ENCODE measurements at places on chromosomes 7 and 10.
A peak's percentile ranks its signal among the peaks of the same experiment; 100 is the strongest.

GRCh38 chr10:110759523-110759922, 112.2 kb upstream of the PDCD4 start:
- no peak for DNase-seq

DNA sequence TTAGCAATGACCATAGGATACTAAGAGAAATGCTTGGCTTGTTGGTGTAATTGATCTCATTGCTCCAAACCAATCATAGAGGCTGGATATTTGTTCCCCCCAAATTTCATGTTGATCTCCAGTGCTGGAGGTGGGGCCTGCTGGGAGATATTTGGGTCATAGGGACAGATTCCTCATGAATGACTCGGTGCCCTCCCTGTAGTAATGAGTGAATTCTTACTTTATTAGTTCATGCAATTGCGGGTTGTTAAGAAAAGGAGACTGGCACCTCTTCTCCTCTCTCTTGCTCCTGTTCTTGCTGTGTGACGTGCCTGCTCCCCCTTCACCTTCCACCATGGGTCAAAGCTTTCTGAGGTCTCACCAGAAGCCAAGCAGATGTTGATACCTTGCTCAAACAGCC, 630.1 kb downstream of the CALN1 start:
- no peak for DNase-seq

- no peak for DNase-seq
Observed at GRCh38 chr7:137869260-137869659, 22.5 kb upstream of the DGKI start.

- DNase-seq, result no peak
Observed at GRCh38 chr7:73909051-73909941, 48.3 kb downstream of the TMEM270 start.

GRCh38 chr7:139851770-139852481, 22.9 kb downstream of the TBXAS1 start:
- no peak for DNase-seq

GRCh38 chr10:77630507-77630848, 7.1 kb downstream of the KCNMA1 start:
- no peak for DNase-seq

GRCh38 chr7:127844165-127844564, 187.1 kb downstream of the LRRC4 start:
- DNase-seq, result no peak

DNA sequence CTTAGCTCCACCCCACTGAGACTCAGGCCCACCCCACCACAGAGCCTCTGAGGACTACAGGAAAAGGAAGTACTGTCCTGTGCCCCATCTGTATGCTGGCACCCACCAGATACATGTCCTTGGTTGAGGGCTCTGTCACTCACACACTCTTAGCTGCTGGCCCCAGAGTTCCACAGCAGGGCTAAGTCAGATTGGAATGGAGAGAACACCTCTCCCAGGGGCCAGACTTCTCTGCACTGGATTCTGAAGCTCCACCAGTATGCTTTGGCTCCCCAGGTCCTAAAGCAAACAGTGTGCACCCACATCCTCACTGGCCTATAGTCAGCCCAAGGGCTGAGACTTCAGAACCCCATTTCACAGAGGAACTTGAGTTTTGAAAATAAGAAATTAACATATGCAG, 103.2 kb upstream of the PPP2R2D start:
- DNase-seq, result no peak

GRCh38 chr10:77602913-77603533, 34.6 kb downstream of the KCNMA1 start:
- DNase-seq, result no peak

- no peak for DNase-seq
Observed at GRCh38 chr7:29565224-29565630, 1.6 kb downstream of the PRR15 start.

- peak; percentile 8 for DNase-seq
Observed at GRCh38 chr7:157851501-157852067, 514.8 kb downstream of the DNAJB6 start.

DNA sequence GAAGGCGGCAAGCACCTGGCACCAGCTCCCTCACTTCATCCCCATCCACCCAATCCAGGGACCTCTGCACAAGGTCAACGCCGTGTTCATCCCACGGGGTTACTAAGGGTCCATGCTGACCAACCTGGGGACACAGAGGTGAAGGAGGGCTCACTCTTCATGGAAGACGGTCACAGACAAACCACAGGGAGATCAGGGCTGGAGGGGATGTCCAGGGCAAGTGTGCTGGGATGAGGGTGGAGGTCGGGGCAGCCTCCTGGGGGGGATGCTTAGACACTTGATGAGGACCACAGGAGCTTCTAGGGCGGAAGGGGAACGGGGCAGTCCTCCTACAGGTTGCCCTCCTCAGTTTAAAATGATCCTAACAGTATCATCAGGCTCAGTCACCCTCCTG, 46.7 kb downstream of the FAM53B start:
- DNase-seq, result no peak

- DNase-seq, result no peak
Observed at GRCh38 chr7:99737726-99738125, 2.7 kb upstream of the CYP3A7 start.

- DNase-seq, result no peak
Observed at GRCh38 chr7:126222782-126223181, 1030.0 kb downstream of the GRM8 start.

GRCh38 chr7:108777966-108778365, 208.3 kb downstream of the DNAJB9 start:
- DNase-seq, result no peak

DNA sequence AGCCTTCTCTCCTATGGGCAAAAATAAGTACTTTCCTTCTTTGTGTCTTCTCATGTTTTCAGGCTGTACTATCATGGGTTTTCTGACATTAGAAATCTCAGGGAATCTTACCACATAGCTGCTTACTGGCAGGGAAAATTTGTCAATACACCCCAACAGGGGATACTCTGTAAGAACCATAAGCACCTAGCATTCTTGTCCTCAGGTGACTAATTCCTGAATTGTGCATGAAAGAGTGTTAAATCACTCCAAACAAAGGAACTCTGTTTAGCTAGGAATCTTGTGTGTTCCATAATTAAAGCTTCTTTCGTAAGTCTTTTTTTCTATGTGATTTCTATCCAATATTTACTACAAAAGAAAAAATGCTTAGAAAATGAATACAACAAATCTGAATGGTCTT, 206.7 kb upstream of the POT1 start:
- peak; percentile 32 for DNase-seq

DNA sequence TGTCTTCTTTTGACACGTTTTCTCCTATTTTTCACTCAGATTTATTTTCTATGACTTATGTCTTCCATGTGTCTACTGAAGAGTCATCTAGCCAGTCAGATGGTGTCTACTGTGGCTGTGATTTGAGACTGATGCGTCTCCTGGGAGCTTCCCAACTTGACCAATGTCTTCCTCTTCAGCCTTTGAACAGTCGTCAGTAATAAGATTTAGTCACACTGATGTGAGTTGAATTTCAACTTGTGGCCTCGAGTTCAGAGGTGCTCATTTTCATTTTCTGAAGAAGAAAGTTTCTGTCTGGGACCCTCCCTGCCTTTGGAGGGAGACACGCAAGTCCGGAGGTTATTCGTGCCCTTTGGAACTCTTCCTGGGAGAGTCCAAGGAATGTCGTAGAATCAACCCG, 221.9 kb upstream of the INHBA start:
- no peak for DNase-seq

- DNase-seq, result no peak
Observed at GRCh38 chr10:49191349-49191748, 3.2 kb upstream of the TMEM273 start.

DNA sequence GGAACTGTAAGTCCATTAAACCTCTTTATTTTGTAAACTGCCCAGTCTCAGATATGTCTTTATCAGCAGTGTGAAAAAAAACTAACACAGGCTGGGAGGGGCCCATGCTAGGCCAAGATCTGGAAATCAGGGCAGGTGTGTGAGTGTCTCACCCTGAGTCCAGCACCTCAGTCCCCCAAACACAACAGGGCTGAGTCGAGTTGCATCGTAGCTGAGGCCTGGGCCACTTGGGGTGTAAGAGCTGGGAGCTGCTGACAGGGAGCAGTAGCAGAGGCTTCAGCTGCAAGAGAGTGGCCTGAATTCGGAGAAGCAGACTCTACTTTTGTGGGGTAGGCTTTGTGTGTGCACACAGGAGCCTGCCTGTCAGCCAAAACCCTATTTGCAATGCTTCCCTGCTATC, 553.1 kb downstream of the PTPRN2 start:
- DNase-seq, result no peak

DNA sequence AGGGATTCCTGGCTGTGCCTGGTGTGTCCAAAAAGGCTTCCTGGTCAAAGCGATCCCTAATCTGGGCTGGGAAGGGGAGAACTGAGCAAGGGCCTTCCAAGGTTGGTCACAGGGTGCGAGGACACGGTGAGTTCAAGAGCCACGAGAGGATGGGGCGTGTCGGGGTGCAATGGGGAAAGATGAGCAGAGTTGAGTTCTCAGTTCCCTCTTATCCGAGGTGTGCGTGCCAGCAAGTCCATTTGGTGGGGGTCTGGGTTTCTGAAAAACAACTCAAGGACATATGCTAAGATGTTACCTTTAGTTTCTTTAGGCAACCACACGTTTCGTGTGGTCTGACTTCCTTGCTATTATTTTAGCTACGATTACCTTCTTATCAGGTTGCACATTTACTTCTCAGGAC, 1.3 kb downstream of the ZNF775 start:
- DNase-seq, result no peak

GRCh38 chr10:117386805-117387204, 11.6 kb upstream of the PDZD8 start:
- no peak for DNase-seq

DNA sequence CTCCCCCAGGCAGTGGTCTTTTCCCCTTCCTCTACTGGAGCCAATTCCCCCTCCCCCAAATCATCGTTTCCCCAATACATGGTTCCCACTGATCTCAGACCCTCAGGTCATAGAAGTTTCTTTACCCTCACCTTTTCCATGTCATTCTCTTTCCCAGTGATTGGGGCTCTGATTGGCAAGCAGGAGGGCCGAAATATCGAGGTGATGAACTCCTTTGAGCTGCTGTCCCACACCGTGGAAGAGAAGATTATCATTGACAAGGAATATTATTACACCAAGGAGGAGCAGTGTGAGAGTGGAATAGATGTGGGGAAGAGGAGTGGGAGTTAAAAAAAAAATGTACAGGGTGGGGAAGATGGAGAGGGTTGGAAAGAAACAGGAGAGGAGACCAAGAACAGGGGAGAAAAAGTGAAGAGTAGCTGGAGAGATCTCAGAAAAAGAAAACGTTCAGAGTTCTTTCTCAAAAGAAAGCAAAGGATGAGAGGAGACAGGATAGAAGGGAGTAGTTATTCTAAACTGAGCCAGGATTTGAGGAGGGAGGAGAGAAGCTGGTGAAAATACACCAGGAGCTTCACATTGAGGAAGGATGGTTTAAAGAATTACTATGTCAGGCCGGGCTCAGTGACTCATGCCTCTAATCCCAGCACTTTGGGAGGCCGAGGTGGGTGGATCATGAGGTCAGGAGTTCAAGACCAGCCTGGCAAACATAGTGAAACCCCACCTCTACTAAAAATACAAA, 858 bp downstream of the COPS6 start:
- DNase-seq, result no peak

- DNase-seq, result no peak
Observed at GRCh38 chr10:31647861-31648260, 280.8 kb downstream of the ARHGAP12 start.

- DNase-seq, result no peak
Observed at GRCh38 chr10:6542999-6543430, 37.1 kb downstream of the PRKCQ start.

DNA sequence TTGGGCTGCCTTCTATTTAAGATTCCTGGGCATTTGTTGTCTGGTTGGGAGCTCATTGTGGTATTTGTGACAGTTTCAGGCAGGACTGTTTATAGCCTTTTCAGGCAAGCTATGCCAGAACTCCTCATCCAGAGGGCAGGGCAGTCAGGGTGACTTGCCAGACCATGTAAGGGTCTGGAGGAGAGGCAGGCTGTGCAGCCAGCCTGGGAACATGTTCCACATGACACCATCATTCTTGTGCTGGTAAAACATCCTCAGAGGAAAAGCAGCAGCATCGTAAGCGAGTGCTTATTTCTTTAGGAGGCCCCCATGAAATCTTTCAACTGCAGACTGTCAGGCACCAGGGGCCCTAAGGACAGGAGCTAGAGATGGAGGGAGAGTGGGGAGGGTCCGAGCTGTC, 44.0 kb upstream of the SORBS1 start:
- DNase-seq, result no peak

GRCh38 chr7:55019191-55019690, 424 bp downstream of the EGFR start:
- no peak for DNase-seq

GRCh38 chr10:119652361-119652730, 1.2 kb downstream of the BAG3 start:
- DNase-seq, result peak; percentile 43

DNA sequence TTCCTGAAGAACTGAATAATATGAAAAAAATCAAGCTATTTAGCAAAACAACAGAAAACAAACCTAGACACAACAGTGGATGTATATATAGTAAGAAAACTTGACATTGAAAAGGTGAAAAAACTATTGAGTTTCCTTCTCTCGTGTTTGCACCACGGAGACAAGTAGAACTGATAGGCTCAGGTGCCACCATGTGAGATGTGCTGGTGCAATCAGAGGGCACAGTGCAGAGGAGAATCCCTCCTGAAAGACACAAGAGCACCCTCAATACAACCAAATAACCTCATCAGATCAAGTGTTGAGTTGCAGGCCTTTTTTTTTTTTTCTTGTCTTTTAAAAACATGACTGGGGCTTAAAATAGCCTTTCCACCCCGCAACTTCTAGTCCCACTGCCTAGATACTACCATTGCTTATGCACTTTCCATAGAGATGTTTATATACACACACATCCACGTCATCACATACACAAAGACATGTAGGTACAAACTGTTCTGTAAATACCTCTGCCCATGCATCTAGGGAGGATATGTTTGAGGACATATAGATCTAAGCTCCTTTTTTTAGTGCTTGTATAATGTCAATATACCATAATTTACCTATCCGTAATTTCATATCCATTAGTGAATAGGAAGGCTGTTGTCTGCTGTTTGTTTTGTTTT, 54.1 kb downstream of the UBE2H start:
- no peak for DNase-seq

DNA sequence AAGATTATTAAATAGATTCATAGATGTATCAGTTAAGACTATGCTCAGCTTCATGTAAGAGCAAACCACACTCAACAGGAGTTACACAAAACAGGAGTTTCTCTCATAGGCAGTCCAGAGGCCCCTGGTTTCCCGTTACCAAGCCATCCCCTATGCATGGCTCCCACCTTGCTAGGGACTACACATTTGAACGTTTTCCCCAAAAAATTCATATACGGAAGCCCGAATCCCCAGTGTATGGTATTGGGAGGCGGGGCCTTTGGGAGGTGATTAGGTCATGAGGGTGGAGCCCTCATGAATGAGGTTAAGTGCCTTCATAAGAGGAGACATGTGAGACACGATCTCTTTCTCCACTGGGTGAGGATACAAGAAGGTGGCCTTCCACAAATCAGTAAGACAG, 29.1 kb downstream of the RSU1 start:
- no peak for DNase-seq

GRCh38 chr10:46560381-46560780, 3.9 kb upstream of the GPRIN2 start:
- DNase-seq, result no peak

GRCh38 chr7:51182636-51183166, 133.9 kb downstream of the COBL start:
- DNase-seq, result no peak

Data from HCT116 (cell line).